ENCODE measurements at places on chromosomes 13 and 19. TPM values are rescaled to one million over a fixed set of nuclear protein-coding genes. Genes with fewer than 3 reads are reported as not detected.

GRCh38 chr19:7386769-7387168 lies 38.0 kb downstream of the ARHGEF18 start:
- DNase-seq: no peak

GRCh38 chr13:32423592-32423991 lies 4.3 kb downstream of the N4BP2L1 start:
- DNase-seq: no peak

DNA sequence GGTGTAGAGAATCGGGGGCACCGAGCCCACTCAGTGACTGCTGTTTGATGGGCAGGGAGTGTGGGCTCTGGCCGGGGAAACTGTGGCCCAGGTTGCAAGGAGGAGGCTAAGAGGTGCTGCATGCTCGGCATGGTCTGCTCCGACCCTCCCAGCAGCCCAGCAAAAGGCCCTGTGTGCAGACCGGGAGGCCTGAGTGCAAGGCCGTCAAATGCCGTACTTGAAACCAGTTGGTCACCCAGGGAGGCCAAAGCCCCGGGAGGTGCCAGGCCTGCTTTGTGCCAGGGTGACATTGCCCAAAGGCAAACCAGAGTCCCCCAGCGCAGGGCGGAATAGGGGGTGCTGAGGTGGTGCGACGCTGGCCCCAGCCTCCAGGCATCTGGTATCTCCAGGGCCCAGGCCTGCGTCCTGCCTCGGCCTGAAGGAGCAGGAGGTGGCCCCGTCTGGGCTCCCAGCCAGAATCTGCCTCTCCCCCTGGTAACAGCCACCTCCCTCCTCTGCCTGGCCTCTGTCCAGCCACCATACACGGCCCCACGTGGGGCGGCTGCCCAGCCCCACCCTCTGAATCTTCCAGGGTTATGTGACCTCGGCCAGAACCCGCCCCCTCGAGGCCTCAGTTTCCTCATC lies 4.0 kb downstream of the PIK3R2 start:
- peak; percentile 96 for DNase-seq

PSG7 gene
- total RNA-seq: not detected

- no peak for DNase-seq
Measured at GRCh38 chr13:110379905-110380341, 72.8 kb downstream of the COL4A2 start.

DNA sequence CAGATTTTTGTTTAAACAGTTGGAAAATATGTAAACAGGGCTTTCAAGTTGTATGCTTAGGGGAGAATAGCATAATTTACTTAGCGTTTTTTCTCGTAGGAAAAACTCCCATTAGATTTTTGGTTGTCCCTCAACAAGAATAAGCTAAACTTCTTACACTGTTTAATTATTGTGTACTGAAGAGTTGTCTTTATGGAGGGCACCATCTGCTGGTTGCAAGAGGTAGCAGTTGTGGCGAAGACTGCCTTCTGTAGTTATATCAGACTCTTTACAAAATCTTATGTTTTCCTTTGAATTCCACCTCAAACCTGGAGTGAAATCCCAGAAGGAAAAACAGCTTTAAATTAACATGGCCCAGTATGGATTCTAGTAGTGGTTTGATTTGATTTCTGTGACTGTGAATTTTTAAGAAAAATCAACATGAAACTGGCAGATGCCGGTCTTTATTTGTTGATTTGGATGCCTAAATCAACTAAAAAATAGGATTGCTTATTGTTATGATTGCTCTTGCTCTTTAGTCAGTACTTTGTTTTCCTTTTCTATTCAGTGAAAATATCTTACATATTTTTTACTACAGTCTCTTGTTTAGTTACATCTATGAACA lies 53.4 kb downstream of the PDS5B start:
- no peak for DNase-seq

DNA sequence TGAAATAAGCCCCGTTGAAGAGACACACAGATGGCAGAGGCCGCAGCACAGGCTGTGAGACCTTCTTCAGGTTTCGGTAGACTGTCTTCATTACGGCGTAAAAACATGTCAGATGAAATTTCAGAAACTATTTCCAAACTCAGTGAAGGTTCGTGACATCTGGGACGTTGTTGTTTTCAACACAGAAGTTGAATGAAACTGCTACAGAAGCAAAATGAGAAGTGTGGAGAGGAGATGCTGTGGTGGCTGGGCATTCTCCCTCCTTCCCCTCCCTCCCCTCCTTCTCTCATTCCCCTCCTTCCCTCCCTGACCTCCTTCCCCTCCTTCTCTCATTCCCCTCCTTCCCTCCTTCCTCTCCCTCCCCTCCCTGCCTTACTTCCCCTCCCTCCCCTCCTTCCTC lies 113.6 kb downstream of the ATP11A start:
- DNase-seq: no peak

DNA sequence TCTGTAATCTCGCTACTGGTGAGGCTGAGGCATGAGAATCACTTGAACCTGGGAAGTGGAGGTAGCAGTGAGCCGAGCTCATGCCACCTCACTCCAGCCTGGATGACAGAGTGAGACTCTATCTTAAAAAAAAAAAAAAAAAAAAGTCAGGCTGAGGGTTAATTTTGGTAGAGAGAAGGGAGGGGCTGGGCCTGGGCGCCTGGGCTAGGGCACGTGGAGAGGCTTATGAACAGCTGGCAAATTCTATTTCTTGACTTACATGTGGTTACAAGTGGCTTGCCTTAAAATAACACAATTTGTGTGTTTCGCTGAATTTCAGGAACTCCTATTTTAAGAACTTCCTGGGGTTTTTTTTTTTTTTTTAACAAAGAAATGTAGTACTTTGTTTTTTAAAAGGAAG lies 47.6 kb upstream of the MAP3K10 start:
- DNase-seq: peak; percentile 58

GRCh38 chr19:4316956-4317355 lies 12.6 kb downstream of the FSD1 start:
- no peak for DNase-seq

DNA sequence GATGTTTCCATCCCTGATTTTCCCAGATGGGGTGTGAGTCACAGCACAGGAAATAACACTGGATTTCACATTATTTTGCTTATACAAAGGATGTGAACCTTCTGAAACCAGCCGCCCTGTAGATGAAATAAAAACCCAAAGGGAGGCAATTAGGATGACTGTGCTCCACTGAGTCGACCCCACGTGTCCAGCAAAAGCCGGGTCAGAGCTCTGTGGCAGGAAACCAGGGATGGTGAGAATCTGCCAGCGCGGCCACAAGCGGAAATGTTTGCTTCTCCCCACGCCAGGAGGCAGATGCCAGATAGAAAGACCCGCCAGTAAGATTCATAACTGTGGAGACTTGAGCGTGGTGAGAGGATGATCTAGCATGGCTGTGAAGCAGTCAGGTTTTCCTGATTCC lies 764.4 kb downstream of the LIG4 start:
- DNase-seq: no peak

DNA sequence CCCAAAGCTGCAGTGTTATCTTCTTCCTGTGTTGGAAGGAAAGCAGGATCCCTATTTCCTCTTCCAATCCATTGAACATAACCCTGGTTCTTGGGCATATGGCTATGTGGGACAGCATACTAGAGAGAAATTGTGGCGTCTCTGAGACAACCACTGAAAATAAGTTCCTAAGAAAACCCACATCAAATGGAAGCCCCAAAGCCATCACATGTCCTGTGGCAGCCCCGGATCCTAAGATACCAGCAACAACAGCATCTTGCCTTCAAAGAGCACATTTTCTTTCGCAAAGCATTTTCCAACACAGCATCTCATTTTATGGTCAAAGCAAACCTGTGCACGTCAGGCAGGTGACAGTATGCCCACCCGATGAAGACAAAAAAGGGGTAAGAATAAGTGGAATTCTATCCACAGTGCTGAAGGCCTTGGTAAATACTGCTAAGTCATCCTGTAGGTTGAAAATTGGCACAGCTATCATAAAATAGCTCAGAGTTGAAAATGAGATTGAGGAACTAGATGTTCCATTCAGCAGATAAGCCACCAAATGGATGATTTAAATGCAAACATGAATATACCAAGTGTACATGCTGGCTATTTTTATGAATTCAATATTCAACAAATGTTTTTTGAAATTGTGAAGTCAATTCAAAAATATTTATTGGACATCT lies 232.2 kb downstream of the DLEU7 start:
- no peak for DNase-seq

CD33 gene
- 1.0 TPM for total RNA-seq

GRCh38 chr19:17333611-17334413 lies 843 bp downstream of the ANO8 start:
- DNase-seq: peak; percentile 61

DNA sequence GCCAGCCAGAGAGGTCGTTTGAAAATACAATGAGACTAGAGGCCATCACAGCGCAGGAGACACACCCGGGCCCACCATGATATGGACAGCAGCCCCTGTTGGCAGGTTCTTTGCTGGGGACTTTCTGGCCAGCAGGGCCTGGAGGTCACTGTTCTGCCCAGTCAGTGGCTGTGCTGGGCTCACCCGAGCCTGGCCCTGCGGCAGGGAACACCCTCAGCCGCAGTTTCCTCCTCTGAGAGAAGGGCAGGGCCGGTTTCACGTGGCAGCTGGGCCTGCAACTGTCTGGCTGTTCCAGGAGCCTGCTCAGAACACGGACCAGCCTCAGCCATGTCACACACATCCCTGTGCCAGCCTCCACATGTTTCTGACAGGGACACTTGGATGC lies 39.4 kb downstream of the ADPRHL1 start:
- peak; percentile 48 for DNase-seq

GRCh38 chr19:3274942-3275582 lies 50.6 kb downstream of the CELF5 start:
- no peak for DNase-seq

DNA sequence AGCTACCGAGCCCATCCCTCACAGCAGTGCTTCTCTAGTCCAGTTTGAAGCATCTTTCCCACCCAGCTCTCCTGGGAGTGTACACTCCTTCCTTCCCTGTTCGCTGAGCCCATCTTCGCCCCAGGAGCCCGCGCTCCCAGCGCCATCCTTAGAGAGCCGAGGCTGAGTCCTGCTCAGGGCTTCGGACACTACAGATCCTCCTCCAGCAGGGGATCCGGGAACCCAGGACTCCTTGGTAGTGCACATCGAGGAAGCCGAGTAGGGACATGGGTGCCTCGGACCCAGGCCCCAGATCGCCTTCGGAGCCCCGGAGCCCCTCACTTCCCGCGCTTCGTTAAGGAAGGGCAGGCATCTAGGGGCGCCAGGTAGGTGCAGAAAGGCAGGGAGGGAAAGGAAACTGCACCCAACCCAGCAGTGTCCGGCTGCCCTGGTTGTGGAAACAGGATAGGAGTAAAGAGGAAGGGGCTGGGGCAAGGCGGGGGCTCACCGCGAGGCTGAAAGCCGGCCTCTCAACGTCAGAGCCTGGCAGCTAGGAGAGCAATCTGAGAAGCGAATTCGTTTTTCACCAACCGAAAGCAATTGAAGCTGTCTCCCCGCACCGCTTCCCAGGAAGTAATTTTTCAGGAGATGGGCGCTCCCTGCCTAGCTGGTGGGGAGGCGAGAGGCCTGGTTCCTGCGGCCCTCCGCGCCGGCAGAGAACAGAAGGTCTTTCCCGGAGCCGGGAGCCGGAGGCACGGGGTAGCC lies 1.0 kb downstream of the PDX1 start:
- no peak for DNase-seq

DNA sequence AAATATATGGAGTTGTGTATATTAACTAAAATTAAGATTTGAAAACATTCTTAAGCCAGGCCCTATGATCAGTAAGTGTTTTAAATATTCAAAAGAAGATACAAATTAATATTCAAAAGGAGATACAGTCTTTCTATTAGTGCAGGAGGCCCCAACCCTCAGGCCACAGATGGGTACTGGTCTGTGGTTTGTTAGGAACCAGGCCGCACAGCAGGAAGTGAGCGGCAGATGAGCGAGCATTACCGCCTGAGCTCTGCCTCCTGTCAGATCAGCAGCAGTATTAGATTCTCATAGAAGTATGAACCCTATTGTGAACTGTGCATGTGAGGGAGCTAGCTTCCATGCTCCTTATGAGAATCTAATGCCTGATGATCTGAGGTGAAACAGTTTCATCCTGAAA lies 232.9 kb downstream of the FOXO1 start:
- DNase-seq: peak; percentile 43
